ENCODE measurements at places on chromosomes 3 and 15.

DNA sequence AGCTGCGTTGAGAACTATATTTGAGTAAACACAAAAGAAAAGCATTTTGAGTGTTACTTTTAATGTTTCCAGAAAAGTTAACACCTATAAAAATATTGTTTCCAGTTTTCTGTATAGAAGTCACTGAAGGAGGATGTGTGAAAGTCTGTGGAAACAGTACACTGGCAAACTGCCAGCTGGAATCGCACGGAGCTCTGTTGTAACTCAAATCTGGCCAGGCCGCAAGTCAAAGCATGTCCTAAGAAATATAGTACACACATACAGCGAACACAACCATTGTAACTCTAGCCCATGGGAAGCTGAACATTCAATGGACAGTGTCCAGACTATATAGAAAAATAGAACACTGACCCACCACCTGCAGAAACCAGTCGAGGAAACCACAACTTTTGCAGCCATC is 657.2 kb downstream of the FHIT start:
- no peak for DNase-seq

GRCh38 chr3:193590088-193590856 is 2.7 kb upstream of the OPA1 start:
- no peak for DNase-seq

DNA sequence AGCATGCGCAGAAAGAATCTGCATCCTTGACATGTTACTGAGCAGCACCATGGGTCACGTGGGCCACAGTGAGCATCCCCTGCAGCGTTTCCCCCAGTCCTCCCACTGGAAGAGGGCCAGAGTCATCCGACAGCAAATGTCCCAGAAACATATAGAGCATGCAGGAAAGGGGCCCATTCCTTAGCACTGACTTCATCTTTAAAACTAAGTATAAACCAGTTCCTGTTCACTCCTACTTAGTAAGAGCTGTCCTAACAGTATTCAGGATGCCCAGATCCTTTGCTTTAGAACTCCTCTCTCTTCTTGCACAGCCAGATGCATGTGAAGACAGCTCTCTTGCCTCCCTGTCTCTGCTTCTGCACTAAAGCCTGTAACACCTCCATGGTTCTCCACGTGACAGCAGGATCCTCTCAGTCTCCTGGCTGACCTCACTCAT is 79.3 kb upstream of the OXTR start:
- no peak for DNase-seq

GRCh38 chr3:27573138-27573537 is 89.0 kb upstream of the SLC4A7 start:
- no peak for DNase-seq

DNA sequence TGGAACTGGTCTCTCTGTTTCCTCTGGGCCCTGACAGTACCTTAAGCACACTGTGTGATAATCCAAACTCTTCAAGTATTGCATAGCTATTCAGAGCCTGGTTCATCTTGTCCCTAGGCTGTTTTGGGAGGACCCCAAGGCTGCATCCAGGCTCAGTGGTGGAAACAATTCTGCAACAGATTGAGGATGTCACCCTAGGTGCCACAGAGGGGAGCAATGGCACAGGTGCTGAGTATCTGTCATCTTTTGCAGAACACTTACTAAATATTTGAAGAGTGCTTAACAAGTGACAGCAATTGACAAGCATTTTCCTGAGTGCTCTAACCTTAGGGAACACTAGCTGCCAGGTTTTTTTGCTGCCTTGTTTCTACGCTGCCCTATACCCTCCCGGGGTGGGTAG is 27.8 kb downstream of the STARD5 start:
- no peak for DNase-seq

- no peak for DNase-seq
Observed at GRCh38 chr15:63223463-63223862, 34.1 kb downstream of the RAB8B start.

DNA sequence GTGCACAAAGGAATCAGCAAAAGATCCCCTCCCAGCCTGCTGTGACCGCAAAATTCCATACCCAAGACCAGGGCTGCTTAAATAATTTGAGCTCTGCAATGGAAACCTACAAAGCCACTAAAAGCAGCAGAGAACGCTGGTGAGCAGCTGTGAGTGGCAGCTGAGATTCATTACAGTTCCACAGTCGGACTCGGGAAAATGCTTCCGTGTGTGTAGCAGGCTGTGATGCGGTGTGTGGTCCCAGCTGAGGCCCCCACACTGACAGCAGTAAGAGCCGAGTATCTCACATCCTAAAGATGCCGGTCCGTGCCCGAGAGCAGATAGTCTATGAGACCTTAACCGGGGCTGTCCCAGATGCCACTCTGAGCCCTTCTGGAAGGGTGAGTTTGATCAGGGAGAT is 37.4 kb downstream of the TM2D3 start:
- no peak for DNase-seq

DNA sequence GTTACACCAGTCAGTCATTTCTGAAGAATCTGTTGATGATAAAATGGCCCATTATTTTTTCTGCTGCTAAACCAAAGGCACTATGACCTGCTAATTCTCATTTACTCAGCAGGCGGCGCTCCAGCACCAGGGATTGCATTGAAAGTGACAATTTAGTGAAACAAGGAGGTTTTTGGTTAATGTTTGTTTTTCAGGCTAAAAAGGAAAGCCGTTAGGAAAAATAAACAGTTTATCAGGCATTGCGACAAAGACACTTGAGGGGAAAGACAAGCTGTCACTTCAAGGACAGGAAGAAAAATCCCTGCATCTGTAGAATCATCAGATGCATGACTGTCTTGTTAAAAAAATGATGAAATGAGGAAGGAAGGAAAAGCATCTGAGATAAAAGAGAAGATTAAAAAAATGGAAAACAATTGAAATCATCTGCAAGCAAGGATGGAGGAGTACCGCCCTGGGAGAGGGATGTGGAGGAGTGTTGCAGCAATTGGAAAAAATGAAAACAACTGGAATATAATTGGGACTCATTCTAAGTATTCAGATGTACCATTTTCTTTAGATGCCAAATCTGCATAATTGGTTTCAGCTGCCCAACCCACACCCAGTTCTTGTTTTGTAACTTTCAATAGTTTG is 54.0 kb downstream of the NR1D2 start:
- peak; percentile 51 for DNase-seq

GRCh38 chr3:42702982-42703694 is 540 bp upstream of the HHATL start:
- DNase-seq: no peak

- DNase-seq: no peak
Observed at GRCh38 chr3:81760215-81760614, 1.2 kb downstream of the GBE1 start.

DNA sequence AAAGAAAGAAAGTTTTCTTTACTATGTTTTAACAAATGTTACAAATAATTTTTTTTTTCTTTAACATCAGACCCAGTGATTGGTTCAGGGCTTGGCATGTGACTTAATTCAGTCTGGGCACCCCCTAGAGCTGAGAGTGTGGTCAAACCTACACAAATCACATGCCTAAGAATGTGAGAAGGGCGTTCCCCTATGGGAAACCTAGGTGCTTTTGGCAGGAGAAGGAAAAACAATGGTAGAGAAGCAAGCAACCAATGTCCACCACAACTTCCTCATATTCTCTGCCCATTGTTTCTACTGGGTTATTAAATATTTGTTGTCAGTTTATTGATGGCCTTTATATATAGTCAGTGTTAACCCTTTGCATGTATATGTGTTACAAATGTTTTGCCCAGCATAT is 21.4 kb upstream of the PIAS1 start:
- DNase-seq: no peak

DNA sequence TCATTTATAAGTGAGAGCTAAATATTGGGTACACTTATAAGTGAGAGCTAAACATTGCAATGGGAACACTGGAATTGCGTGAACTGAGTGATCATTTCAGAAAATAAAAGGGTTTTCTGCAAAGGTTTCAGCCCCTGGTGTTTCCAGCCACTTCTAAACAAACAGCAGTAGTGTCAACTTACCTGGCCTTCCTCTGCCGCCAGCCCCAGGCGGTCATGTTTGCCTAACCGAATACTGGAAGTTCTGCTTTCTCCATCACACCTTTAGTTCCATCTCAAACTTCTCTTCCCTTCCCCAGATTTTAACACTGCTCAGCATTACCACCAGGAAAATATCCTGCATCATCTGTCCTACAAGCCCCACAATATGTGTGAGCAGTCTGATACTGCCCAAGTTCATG is 58.6 kb downstream of the MRPL3 start:
- DNase-seq: no peak

DNA sequence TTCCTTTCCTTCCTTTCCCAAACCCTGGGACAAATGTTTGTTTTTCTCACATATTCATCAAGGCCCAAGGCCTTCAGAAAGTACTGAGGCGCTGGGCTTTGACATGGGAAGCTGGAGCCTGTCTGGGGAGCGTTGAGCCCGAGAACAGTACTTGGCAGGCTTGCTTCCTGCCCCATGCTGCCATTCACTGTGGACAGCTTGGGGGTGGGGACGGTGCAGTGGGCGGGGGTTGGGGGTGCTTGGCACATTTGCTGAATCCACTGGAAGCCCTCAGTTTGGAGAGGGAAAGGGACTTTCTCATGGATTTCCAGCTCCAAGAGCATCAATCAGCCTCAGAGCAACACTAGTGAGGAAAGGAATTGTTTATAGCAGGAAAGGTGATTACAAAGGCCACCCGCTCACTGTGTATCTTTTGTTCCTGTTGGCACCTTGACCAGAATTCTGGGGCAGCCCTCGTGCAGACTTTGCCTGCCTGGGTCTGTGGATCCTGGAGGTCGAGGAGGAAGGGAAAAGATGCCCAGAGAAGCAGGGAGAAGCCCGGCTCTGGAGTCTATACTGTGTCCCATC is 199.8 kb upstream of the RGMA start:
- DNase-seq: no peak

DNA sequence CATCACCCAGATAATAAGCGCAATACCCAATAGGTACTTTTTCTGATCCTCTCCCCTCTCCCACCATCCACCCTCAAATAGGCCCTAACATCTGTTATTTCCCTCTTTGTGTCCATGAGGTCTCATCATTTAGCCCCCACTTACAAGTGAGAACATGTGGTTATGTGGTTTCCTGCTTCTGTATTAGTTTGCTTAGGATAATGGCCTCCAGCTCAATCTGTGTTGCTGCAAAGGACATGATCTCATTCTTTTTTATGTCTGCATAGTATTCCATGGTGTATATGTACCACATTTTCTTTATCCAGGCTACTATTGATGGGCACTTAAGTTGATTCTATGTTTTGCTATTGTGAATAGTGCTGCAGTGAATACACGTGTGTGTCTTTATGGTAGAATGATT is 165.4 kb downstream of the MBNL1 start:
- no peak for DNase-seq

GRCh38 chr3:45312836-45313493 is 75.4 kb upstream of the LARS2 start:
- no peak for DNase-seq

DNA sequence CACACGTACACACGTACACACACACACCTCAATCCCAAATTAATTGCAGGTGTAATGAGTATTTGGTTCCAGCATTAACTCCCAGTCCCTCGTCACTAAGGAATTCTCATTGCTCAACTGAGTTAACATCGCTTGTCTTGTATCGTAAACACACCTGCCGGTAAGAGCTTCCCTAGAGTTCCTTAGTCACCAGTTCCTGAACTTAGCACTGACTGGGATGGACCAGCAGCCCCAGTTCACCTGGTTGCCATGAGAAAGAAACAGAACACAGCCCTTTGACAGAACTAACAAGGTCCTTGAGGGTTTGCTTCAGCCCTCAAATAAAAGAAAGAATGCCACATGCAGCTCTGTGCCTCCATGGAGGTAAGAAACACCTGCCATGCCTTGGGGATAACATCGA is 66.3 kb upstream of the SLCO3A1 start:
- DNase-seq: no peak

DNA sequence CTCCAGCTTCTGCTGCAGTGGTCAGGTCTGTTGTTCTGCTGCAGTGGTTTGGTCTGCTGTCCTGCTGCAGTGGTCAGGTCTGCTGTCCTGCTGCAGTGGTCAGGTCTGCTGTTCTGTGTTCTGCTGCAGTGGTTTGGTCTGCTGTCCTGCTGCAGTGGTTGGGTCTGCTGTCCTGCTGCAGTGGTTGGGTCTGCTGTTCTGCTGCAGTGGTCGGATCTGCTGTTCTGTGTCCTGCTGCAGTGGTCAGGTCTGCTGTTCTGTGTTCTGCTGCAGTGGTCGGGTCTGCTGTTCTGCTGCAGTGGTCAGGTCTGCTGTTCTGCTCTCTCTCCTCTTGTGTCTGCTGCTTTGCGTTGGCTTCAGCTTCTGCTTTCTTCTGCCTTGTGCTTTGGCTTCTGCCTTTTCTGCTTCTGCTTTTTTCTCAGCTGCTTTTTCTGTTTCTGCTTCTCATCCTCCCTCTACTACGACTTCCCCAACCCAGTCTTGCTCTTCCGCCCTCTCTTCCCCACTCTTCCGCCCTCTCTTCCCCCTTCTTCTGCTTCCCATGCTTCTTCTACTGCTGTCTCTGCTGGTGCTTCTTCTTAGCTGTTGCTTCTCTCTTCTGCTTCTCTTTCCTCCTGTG is 50.7 kb downstream of the FAM43A start:
- DNase-seq: no peak

GRCh38 chr3:103963599-103963998 is 1403.1 kb upstream of the ALCAM start:
- DNase-seq: no peak

DNA sequence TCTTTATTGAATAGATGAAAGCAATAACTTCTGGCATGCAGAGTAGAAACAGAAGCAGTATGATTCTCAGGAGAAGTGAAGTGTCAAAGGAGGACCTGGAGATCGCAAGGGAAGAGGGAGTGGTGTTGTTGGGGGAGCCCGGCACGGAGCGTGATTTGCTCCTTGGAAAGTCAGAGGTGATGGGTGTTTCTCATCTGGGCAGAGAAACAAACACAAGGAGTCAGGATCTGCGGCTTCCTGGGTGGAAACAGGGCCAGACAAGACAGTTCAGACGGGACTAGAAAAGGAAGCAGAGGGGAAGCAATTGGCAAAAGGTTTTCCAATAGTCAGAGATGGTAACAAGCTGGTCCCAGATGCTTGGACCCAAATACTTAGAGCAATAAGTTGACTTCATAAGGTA is 34.4 kb upstream of the CCDC80 start:
- no peak for DNase-seq

Measured in CD4-positive, alpha-beta T cell treated with Interleukin-15 for 4 hours (primary cell).